ENCODE measurements at places on chromosomes 11 and 22.

- DNase-seq = no peak
These were observed 76.6 kb downstream of the PKNOX2 start for GRCh38 chr11:125241104-125241503.

- no peak for DNase-seq
These were observed 3.9 kb upstream of the E2F8 start for GRCh38 chr11:19244621-19245020.

DNA sequence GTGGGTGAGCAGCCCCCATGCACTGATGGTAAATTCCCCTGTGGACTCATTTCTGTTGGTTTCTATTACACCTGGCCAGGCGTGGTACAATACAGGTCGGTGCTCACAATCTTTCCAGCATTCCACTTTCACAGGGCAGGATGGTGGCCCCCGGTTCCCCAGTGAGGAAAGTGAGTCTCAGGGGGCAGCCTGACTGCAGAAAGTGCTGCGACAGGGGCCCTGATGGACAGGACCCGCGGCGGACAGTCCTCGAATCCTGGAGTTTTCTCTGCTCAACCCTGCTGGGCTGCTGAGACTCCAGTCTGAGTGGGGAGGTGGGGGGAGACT, 3.1 kb upstream of the PGGHG start:
- no peak for DNase-seq

DNA sequence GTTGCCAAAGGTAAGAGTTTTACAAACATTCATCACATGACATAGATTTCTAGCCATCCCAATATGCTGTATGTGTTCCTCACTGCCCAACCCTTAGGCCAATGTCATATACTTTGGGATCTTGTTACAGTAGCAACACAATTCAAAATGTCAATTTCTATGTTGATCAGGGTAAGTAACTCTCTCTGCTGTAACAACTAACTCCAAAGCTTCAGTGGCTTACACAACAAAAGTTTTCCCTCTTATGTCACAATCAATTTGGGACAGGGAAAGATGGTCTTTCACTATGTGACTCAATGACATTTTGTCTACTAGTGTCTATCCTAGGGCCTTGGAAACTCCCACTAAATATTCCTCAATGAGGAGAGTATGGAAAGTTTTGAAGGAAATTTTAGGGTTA, 144.5 kb downstream of the SBF2 start:
- no peak for DNase-seq

- peak; percentile 91 for DNase-seq
These were observed 1.1 kb downstream of the CALCB start for GRCh38 chr11:15074206-15075161.

GRCh38 chr11:82458761-82459160, 274.9 kb downstream of the FAM181B start:
- no peak for DNase-seq

DNA sequence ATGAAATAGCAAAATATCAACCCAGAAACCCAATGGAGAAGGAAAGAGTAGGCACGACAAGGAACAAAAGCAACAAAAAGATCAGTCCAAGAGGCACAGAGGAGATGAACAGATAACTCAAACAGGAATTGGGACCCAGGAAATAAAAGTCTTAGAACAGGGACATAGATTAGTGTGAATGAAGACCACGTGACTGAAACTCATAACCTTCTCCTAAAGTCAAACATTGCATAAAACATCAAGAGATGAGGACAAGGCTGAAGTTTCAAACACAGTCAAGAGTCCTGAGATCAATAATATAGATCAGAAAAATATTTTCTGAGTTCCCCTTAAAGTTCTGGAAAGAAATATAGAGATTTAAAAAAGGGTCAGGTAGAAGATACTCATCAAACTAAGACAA, 24.4 kb upstream of the OR56B4 start:
- DNase-seq = no peak

DNA sequence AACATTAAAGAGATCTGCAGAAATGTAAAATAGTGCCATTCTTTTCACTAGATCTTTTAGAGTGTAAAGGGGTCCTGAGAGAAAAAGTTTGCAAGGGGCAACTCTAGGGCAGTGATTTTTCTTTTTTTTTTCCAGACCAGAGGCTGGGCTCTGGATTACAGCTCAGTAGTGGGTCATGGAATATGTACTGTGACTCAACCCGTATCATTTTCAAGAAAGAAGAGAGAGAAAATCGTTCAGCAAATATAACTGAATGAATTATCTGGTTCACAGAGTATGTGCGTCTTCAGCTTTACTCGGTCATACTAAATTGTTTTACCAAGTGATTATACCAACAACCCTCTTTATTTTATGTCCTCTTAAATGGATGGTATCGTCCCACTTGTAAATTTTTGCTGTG, 3.8 kb downstream of the CEP57 start:
- no peak for DNase-seq

DNA sequence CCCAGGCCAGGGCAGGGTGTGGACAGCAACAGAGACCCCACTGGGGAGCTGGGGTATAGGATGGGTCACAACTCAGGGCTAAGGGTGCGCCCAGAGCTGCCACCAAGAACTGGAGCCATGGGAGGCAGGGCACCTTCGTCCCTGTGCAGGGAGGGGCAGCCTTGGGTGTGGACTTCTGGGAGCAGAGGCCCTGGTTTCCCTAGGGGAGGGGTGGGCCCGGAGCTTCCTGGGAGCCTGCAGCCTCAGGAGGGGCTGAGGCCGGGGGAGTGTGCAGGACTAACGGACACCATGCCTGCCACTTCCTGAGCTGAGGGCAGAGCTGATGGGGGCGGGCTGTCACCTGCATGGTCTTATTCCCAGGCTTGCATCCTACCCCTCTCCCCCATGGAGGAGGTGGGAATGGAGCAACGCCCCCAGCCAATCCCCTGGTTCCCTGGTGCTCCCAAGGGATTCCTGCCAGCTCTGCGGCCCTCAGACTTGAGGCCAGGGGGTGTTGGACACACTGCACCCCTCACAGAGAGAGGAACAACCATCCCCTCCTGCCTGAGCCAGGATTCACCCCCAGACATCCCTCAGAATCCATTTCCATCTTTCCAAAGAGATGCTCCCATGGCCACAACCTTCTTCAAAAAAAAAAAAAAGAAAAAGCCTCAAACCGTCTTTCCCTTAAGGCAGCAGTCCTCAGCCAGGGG, 225.7 kb downstream of the CTTN start:
- DNase-seq = no peak

DNA sequence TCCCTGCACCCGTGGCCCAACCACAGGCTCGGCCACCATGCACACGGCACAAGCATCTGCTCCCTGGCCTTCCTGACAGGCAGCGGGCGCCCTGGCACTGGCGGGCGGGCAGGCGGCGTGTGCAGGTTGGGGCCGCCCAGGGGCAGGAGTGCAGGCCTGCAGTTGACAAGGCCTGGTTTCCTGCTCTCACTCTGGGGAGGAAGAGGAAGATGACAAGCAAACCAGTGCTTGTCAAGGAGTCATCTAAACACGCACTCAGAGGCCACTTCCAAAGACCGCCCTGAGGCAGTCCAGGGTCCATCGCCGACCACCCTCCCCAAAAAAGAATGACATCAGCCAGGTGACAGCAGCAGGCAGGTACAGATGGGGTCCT, 65.3 kb upstream of the LINC01488 start:
- no peak for DNase-seq

DNA sequence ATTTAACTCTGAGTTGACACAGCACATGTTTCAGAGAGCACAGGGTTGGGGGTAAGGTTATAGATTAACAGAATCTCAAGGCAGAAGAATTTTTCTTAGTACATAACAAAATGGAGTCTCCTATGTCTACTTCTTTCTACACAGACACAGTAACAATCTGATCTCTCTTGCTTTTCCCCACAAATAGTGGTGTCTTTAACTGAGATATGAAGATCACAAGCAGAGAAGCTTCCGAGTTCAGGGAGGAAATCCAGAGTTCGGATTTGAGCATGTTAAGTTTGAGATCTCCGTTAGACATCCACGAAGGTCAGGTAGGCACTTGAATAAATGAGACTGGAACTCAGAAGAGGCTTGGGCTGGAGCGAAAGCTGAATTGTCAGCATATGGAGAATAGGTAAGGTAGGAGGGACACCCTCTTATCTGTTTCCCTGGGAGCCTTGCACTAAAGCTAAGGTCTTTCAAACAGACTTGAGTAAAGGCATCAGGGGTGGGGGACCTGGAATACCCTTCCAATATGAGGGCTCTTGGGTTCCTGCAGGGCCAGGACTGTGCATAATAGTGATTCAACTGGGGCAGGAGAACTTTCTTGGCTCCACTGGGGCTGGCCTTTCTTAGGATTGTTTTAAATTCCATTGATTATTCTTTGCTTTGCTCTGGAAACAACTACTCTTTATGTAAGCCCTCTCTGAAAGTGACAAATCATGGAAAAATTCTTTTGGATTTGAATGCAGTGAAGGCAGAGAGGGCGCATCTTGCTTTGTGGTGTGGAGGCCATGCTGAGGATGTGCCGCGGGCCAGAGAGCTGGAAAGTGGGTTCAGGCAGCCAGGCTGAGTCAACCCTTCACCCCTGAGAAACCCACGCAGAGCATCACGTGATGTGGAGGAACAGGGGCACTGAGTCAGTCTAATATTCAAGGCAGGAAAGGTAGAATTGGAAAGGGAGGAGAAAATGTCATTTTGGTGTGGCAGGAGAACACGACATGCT, 62.7 kb upstream of the AMPD3 start:
- DNase-seq = no peak

- no peak for DNase-seq
These were observed 39.0 kb downstream of the TBX1 start for GRCh38 chr22:19799322-19800190.

- no peak for DNase-seq
These were observed 34.7 kb downstream of the MUC15 start for GRCh38 chr11:26537341-26537740.

DNA sequence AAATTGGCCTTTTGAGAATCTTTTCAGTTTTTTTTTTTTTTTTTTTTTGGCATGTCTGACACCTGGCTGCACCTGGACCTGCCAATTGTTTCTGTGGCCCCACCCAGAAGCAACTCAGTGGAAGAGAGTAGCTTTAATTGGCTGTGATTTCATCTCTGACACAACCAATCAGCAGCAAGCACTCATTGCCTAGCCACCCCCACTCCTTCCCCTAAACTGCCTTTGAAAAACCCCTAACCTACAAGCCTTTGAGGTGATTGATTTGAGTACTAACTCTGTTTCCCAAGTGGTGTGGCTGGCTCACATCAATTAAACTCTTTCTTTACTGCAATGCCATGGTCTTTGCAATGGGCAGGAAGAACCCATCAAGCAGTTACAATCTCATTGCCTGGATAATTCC, 98.2 kb upstream of the CHORDC1 start:
- no peak for DNase-seq

GRCh38 chr22:27397036-27397953, 404.3 kb downstream of the MN1 start:
- no peak for DNase-seq

DNA sequence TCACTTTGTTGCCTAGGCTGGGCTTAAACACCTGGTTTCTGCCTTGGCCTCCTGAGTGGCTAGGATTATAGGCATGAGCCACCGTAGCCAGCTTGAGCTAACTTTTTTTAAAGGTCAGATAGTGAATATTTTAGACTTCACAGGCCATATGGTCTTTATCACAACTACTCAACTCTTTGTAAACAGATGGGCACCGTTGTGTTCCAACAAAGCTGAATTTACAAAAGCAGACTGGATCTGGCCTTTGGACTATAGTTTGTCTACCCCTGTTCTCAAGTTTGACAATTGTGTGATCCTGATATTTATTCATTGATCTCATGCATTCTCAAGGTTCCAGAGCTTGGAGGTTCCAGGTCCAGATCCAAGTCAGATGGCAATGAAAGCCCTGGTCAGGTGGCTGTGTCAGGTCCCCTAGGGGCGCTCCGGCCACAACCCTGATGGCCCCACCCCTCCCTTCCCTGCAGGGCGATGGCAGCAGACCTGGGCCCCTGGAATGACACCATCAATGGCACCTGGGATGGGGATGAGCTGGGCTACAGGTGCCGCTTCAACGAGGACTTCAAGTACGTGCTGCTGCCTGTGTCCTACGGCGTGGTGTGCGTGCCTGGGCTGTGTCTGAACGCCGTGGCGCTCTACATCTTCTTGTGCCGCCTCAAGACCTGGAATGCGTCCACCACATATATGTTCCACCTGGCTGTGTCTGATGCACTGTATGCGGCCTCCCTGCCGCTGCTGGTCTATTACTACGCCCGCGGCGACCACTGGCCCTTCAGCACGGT, 15.8 kb downstream of the P2RY2 start:
- no peak for DNase-seq

DNA sequence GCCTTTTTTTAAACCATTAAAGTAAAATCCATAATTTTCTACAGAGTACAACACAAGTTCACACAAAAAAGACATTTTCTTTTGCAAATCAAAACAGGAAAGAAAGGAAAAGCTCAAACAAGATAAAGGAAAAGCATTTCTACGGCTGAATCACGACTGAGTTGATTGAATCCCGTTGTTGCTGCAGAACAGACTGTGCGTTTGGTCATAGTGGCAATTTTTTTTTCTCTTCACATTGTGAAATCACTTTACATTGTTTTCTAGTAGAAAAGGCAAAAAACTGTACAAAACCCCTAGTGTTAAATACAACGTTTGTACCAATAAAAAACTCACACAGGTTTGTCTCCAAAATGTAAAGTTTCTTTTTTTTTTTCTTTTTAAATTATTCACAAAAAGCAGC, 17.3 kb upstream of the RAPSN start:
- no peak for DNase-seq

- DNase-seq = no peak
These were observed 101.6 kb downstream of the CSNK2A3 start for GRCh38 chr11:11251394-11251970.

DNA sequence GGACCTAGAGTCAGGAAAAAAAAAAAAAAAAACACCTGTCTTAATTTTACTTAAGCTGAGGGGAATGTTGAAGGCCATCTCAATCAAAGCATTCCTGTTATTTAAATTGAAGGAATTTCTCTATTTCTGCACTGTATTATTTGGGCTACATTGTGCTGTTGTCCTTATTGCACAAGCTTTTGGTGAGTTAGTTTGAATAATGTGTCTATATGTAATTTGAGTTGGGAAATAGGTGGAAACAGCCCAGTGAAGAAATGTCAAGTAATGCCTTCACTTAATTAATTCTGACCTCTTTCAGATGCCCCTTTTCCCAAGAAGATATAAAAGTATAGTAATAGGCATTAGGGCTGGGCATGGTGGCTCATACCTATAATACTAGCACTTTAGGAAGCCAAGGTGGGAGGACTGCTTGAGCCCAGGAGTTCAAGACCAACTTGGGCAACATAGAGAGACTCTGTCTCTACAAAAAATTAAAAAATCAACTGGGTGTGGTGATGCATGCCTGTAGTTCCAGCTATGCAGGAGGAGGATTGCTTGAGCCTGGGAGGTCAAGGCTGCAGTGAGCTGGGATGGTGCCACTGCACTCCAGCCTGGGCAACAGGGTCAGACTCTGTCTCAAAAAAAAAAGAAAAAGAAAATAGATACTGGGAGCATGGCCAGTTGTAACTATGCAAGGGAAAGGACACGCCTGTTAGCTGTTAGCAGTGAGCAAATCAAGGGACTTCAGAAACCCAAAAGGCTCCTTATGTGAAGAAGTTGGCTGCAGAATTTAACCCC, 34.9 kb downstream of the OR10A6 start:
- DNase-seq = no peak

GRCh38 chr22:37409459-37410050, 17.7 kb downstream of the ELFN2 start:
- no peak for DNase-seq

Measured in stimulated activated CD4-positive, alpha-beta T cell treated with anti-CD3 and anti-CD28 coated beads, Interleukin-4, amount 100 ng/mL, for 1 hour (primary cell).